ENCODE measurements at places on chromosomes 4 and X. TPM values are rescaled to one million over a fixed set of nuclear protein-coding genes. Genes with fewer than 3 reads are reported as not detected.
A peak's percentile ranks its signal among the peaks of the same experiment; 100 is the strongest.

- no peak for DNase-seq
These were observed 292.9 kb downstream of the SPIN4 start for GRCh38 chrX:63058204-63058603.

DNA sequence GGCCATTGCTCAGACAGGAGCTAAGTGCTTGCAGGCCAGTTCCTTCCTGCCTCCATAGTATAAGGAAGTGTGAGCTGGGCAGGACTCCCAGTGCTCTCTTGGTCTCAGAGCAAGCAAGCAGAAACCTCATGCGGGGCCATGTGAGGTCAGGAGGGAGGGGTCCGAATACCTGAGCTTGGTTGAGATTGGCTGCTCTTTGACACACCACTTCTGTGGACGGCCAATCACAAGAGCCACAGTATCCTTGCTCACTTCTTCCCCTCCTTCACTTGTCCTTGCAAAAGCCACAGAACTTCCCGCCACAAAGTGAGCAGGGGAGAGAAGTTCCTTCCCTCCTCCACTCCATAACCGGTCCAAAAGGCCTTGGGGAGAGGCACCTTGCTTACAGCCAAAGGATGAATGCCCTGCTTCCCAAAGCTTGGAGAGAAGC, 56.7 kb downstream of the PRPS1 start:
- DNase-seq: peak; percentile 90

DNA sequence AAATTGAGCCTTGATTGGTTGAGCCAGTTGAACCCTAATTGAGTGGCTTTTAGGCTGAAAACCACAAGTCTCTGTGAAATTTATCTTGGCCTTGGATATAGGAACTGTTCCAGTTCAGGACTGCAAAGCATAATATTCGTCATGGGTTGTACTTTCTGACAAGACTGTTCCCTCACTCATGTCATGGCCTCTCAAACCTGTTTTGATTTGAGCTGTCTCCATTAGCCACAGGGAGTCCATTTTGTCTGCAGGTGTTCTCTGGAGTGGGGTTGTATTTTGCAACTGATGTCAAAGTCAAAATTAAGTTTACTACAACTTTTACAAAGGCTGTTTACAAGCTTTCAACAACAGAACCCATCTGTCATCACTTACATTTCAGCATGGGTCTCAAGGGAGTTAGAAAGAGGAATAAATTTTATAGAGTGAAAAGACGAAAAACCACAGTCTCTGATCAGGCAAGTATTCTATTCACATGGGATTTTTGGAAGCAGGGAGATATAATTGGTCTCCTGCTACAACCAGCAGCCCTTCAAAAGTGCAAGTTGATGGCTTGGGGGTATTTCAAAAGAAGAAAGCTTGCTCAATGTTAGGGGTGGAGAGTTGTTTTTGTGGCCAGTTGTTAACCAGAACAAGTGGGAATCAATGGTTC, 1716.3 kb downstream of the C4orf33 start:
- no peak for DNase-seq

DNA sequence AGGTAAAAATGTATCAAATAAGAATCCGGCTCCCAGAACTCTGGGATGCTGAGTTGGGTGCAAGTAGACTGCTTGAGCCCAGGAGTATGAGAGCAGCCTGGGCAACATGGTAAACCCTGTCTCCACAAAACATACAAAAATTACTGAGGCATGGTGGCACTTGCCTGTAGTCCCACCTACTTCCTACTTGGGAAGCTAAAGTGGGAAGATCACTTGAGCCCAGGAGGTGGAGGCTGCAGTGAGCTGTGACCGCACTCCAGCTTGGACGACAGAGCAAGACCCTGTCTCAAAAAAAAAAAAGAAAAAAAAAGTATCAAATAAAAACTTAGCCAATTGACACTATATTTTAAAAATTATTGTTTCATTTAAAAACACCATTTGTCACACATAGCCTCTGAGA, 84.4 kb downstream of the FBXW7 start:
- no peak for DNase-seq

GRCh38 chrX:113651306-113651705, 810.7 kb upstream of the AMOT start:
- no peak for DNase-seq

- DNase-seq: no peak
These were observed 28.2 kb upstream of the CHRNA9 start for GRCh38 chr4:40306976-40307375.

DNA sequence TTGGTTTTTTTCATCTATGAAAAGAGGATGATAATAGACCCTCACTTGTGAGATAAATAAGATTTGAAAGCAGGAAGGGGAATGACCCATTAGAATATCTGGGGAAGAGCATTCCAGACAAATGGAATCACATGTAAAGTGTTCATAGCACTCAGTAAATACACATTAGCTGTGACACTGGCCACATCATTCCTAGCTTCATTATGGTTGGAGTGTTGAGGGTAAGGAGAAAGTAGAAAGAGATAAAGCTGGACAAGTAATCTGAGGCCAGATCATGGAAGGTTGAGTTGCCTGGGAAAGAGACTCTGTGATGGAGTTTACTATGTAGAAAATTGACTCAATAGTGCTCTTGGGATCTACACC, 6.9 kb upstream of the PGRMC1 start:
- no peak for DNase-seq

- DNase-seq: no peak
These were observed at the start of gene LPAR4 for GRCh38 chrX:78747489-78747888. Gene LPAR4 (plus strand): TSS chrX:78747720. CDS start chrX:78754870, 7,150 bp downstream.

DNA sequence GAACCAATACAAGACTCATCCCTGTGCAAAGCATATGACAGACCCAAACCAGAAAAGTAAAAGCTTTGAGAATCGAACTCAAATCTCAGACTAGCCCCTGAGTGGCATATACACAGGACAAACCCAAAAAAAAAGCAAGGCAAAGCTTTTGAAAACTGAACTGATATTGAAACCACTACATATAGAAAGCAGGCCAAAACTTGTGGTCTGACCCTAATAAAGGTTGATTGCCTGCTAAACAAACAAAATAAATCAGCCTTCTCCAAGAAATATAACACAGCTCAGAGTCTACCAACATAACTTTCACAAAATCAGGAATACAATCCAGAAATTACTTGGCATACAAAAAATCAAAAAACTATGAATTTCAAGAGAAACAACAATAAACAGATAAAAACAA, 40.3 kb downstream of the LRBA start:
- DNase-seq: no peak

The USP53 gene
- total RNA-seq: 6.7 TPM

The CBR4 gene
- total RNA-seq: 10.7 TPM

The GNRHR gene
- total RNA-seq: not detected

The GPR173 gene
- 0.72 TPM for total RNA-seq

The MGARP gene
- total RNA-seq: 0.72 TPM

Measured in H4 (cell line).